ENCODE measurements at places on chromosomes 16 and 17.

- DNase-seq = peak; percentile 40
Observed at GRCh38 chr17:32253117-32253611, 12.5 kb upstream of the RHBDL3 start.

- no peak for DNase-seq
Observed at GRCh38 chr16:53707671-53708070, 3.7 kb downstream of the FTO start.

- DNase-seq = no peak
Observed at GRCh38 chr16:83792391-83792790, 15.4 kb upstream of the HSBP1 start.

DNA sequence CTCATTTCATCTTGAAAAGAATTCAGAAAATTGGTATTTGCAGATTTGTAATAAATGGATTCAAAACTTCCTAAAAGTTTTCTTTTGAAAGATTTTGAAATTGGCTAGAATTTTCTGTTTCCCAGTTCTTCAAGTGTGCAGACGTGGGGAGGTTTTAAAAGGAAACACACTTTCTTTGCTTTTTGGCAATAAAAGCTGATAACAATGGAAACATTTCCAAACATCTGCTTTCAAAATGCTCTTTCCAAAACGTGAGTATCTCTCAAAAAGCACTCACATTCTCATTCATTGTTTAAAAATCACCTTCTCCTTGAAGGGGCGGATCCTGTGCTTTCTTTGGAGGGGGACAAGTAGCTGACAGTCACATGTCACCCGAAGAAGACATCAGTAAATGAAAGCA is 8.6 kb upstream of the GSG1L start:
- DNase-seq = no peak

GRCh38 chr17:49338883-49339282 is 23.2 kb downstream of the ZNF652 start:
- no peak for DNase-seq

- DNase-seq = no peak
Observed at GRCh38 chr17:14078027-14078426, 8.7 kb downstream of the COX10 start.

GRCh38 chr16:70523743-70524398 is at the start of gene SF3B3:
Gene SF3B3 (plus strand): TSS chr16:70523816. CDS start chr16:70526657, 2,841 bp downstream.
- peak; percentile 58 for DNase-seq

DNA sequence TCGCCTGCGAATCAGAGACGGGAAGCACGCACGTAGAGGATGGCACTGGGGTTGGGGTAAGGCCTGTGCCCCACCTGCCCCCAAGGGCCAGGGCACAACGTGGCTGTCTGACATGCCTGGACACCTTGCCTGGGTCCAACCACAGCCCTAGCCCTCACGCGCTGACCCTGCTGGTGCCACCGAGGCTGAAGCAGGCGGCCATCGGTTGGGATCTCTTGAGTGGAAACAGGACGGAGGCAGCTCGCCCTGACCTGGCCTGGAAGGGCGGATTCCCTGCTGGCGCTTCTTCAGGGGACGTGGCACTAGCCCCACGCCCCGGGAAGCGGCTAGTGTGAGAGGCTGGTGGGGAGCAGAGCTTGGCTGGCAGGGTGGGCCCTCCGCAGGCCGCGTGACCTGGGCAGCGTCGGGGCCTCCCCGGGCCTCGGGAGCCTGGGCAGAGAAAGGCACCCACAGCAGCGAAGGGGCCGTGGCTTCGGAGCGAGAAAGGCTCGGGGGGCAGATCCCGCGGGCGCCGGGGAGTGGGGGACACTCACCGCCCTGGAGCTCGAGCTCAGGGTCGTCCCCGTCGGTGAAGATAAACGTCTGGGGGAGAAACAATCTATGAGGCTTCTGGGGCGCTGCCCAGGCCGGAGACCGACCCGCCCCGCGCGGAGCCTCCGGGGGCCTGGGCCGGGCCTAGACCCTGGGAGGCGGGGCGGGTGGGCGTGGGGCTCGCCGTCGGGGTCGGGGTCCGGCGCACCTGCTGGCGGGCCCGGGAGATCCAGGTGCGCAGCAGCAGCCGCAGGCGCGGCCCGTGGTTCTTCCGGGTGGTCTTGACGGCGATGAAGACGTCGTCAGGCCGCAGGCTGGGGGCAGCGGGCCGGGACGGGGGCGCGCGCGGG is 610 bp downstream of the RFNG start:
- DNase-seq = no peak

GRCh38 chr16:23895052-23895451 is 59.3 kb downstream of the PRKCB start:
- no peak for DNase-seq

DNA sequence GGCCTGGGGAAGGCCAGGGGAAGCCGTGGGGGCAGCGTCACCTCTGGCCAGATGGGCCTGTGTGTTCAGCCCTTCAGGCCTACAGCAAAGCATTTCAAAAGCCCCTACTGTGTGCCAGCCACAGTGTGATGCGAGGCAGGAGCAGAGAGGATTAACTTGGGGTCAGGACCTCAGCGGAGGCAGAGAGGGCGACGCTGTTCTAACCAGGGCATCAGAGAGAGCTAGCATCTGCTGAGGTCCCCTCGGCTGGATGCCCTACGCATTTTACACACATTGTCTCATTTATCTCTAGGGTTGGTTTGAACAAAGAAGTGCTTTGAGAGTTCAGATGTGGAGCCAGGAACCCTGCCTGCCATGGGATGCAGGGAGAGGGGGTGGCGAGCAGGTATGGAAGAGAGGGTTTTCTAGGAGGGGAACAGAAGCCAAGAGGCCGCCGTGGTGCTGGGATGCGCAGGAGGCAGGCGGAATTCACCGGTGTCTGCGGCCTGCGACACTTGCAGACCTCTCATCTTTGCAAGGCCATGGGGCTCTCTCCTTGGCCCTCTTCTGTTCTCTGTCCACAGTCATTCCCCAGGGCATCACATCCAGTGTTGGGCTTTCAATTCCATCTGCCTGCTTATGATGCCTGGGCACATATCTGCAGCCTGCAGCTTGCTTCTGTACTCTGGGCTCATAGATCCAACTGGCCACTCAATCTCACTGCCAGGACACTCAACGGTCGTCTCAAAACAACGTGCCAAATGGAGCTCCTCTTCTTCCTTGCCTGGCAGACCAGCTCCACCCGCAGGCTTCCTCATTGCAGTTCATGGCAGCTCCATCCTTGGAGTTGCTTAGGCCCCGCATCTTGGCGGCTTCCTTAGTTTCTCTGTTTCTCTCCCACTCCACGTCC is 8.1 kb upstream of the NKD1 start:
- DNase-seq = no peak

GRCh38 chr16:47449788-47450187 is 11.1 kb downstream of the ITFG1 start:
- DNase-seq = no peak

- DNase-seq = no peak
Observed at GRCh38 chr16:28859326-28859725, 4.3 kb upstream of the SH2B1 start.

GRCh38 chr16:71205482-71206131 is 24.9 kb downstream of the HYDIN start:
- DNase-seq = no peak

DNA sequence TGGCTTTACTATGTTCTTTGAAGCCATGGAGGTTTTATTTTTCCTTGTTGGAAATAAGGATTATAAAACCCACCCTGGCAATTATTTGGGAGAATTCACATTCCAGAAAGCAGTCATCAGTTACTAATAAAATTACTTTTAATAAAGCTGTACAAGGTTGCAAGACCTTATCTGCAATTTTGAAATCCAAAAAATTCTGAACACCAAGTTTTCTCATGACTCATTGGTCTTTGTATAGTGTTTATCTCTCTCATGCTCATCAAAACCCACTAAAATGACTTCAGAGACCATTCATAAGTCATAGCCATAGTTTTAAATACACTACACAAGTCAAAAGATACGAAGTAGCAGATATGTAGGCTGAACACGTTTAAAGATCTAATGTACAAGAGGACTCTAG is 6.0 kb upstream of the KRT38 start:
- DNase-seq = no peak

DNA sequence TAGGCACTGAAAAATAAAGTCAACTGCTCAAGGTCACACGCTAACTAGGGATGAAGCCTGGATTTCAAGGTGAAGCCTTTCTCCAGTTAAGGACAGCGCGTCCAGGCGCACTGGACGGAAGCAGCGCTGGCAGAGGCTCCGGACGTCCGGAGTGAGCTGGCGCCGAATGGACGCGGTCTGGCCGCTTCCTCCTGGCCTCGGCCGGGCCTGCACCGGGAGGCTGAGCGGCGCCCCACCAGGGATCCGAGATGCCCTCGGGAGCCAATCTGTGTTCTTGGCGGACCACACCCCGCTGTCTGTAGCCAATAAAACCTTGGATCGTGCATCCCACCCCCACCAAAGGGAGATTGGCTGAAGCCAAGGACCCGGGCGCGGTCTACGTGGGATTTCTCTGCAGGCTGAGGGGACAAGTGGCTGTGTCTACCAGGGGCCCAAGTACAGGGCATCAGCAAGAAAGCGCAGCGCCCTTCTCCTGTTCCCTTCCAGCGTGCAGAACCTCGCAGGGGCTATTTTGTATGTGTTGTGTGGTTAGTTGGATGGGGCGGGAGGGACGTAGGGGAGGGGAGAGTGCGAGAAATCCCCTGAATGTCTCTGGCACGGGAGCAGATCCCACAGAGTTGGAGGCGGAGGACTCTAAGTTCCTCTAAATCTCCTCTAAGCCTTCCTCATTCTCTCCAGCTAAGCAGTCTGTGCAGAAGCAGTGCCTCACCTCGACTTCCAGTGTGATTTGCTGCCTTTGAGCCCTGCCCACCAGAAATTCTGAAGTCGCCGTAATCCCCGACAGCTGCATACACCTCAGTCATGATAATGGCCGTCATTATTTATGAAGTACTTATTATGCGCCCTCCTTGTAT is 2.5 kb upstream of the AKAP10 start:
- DNase-seq = no peak

DNA sequence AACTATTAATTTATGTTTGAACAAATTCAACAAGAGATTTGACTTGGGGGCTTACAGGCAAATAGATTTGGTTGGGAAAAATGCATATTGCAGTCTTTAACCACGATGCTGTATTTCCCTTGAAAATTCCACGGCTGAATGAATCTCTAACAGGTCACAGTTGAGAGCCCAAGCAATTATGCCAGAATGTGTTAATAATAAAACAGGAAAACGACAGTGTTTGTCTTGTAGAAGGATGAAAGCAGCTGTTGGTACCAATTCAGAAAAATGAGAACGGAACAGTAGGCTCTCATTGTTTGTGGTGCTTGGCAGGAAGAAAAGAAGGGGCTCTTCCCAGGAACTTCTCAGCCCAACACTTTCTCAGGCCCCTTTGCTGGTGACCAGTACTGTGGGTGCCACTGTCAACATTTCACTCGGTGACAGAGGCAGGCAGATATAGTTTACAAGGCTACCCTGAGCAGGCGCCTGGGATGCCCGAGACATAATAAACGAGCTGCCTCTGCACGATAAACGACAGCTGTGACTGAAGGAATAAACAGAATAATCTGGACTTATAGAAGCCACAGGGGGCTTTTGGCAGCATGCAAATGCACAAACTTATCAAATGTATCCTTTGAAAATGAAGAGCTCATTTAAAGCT is 387.1 kb downstream of the HS3ST4 start:
- no peak for DNase-seq

GRCh38 chr17:67999291-67999911 is 3.1 kb upstream of the C17orf58 start:
- no peak for DNase-seq

- no peak for DNase-seq
Observed at GRCh38 chr17:4488989-4489595, 9.6 kb upstream of the SPNS2 start.

DNA sequence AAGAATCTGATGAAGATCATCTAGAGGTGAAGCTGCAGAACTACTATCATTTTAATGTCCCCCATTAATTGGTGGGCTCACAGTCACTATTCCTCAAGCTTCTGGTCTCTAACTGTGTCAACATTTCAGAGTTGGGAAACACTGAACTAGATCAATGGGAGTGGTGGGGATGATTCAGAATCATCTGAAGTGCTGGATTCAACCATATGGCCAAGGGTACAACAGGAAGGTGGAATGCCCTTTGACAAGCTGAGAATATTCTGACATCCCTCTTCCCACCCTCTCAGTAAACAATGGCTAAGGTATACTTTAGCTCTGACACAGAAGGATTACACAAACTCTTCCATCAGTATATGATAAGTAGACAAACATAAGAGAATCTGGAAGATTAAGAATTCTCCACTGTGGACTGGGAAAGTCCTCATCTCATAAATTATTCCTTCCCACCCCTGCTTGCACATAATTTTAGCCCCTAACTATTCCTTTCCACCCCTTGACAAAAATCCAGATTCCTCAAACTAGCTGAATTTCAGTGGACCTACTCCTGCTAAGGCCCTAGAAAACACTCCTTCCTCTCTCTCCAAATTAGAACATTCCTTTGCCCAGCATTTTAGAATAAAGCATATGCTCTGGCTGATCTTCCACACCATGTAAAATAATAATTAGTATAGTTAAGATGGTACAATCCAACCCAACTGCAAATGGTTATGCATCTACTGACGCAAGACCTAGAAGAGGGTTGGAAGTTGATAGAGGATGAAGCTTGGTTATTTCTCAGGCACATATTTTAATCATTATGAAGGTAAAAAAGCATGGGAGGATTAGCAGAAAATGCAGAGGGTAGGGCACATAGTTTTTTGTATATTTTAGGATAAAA is 16.3 kb upstream of the RFFL start:
- no peak for DNase-seq

DNA sequence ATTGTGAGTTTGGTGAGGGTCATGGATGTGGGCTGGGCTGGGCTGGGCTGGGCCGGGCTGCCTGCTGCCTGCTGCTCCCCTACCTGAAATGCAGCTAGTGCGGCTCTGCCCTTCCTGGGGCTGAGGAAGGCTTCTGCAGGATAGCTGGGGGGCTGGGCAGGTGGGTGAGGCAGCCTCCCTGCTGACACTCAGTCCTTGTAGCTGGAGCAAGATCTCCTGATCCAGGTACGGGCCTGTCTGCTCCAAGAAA is 4.7 kb downstream of the RPL13 start:
- no peak for DNase-seq

DNA sequence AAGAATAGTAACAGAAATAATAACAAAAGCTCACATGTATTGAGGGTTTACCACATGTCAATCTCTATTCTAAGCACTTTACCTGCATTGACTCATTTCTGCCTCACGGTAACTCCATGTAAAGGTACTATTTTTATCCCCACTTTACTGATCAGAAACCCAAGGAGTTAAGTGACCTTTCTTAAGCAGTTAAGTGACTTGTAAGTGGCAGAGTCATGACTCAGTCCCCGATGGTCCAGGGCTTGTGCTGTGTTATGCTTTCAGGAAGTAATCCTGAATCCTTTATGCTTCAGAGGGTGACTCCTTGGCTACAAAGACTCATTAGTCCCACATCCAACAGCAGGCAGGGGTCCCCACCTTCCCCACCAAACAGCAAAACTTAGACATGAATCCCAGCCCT is 66.5 kb downstream of the MRM1 start:
- DNase-seq = no peak

DNA sequence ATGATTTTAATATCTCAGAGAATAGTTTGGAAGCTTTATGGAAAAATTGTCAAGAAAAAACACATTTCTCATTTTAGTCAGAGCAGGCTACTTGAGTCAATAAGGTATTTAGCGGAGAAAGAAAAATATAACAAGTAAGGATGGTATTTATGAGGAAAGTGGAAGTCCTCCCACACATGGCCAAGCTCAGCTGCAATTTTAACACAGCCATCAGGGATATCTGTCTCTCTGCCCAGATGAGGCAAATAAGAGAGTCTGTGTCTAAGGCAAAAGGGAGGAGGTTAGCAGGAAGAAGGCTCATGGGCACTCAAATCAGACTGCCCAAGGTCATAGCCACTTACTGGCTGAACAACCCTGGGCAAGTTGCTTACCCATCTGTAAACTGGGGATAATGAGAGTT is 5.2 kb upstream of the CMTM2 start:
- no peak for DNase-seq
